ENCODE measurements at places on chromosomes 5 and 9.

- DNase-seq, result no peak
Observed at GRCh38 chr5:100444961-100445360, 90.2 kb upstream of the FAM174A start.

DNA sequence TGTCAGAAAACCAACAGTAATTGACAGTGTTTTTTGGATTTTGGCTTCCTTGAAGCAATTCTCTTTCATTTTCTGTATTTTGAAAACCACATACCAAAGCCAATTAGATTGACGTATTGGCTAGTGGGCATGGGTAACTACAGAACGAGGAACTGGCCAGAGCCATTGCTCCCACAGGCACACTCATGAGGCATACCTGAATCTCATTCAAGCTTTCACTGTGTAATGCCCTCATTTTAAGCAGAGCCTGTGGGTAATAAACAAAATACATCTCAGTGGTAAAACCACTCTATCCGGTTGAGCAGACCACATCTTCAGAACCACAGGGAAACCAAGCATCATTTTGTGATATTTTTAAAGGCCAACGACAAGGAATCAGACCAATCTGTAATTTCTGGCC lies 394.1 kb downstream of the ZNF608 start:
- no peak for DNase-seq

- no peak for DNase-seq
Observed at GRCh38 chr5:168430296-168430695, 56.0 kb upstream of the RARS1 start.

DNA sequence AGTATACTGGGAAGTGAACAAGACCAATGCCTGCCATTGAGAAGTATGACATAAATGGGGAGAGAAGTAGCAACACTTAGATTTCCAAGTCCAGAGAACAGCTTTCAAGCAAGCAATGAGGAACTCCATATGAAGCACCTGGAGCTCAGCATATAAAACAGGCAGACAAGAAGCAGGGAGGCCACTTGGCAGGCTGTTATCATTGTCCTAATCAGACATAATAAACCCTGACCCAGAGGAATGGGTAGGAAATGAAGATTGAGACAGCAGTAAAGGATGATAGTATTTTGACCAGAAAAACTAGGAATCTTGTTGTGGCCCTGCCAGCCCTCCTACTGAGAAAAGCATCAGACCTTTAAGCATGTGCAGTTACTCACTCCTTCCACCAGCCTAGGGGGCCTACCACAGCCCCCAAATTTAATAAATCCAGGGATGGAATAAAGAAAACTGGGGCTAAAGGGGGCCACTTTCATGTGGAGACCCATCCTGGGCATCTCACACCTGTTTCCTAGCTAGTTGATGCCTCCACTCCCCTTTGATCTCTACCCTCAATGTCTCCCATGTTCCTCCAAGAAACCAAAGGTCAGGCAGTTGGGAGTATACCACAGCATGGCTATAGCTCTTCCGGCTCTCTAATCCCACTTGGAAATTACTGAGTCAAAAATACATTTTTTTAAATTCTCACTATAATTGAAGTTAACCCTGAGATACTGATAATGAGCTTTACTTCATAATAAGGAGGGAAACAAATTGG lies 135.1 kb downstream of the SIL1 start:
- no peak for DNase-seq

- DNase-seq, result no peak
Observed at GRCh38 chr5:83281176-83281575, 190.4 kb upstream of the VCAN start.
